Right ventricle myocardium superior (tissue), 1 donor: ENCODE measurements at places on chromosomes 5 and 9. TPM values are rescaled to one million over a fixed set of nuclear protein-coding genes. Genes with fewer than 3 reads are reported as not detected.

Gene ABCA2
- total RNA-seq = 26.7 TPM

Gene ADAMTSL1
- 0.56 TPM for total RNA-seq

- DNase-seq = peak; percentile 89
These were observed at the start of gene PAIP1 for GRCh38 chr5:43556857-43557542. Gene PAIP1, minus strand, starts transcription at chr5:43557077. Its CDS starts 231 bp downstream, at chr5:43556846.

DNA sequence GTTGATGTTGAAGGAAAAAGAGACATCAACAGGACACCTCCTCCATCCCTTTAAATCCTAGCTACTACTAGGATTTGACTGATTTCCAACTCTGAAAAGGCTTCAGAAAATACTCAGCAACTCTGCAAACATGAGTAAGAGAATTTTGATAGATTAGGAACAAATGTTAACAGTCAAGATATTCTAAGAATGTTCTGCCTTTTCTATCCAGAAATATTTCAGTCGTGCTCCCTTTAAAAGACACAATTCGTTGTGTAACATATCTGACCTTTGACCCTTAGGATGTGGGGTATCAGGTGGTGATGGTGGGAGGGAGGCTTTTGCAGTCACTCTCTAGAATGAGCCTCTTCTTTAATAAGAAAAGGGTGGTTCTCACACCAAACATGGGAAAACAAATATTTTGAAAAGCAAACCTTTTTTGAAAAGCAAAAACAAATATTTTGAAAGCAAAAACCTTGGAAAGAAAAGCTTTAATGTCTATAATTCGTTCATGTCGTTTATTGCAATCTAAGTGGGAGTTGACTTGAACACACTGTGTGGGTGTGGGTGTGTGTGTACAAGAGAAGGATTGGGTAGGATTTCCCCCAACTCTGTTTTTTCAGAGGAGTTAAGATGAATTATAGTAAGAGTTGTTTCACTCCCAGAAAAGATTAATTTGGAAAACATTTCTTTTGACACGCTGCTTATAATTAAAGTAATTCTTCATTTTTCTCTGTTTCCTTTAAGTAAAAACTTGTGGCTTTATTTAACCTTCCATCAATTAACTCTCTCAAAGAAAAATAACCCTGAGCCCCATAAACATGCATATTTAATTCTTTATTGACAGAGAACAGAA, 152.8 kb downstream of the TMEM167A start:
- DNase-seq = no peak

- DNase-seq = no peak
These were observed 13.2 kb upstream of the CEL start for GRCh38 chr9:133048595-133048994.

DNA sequence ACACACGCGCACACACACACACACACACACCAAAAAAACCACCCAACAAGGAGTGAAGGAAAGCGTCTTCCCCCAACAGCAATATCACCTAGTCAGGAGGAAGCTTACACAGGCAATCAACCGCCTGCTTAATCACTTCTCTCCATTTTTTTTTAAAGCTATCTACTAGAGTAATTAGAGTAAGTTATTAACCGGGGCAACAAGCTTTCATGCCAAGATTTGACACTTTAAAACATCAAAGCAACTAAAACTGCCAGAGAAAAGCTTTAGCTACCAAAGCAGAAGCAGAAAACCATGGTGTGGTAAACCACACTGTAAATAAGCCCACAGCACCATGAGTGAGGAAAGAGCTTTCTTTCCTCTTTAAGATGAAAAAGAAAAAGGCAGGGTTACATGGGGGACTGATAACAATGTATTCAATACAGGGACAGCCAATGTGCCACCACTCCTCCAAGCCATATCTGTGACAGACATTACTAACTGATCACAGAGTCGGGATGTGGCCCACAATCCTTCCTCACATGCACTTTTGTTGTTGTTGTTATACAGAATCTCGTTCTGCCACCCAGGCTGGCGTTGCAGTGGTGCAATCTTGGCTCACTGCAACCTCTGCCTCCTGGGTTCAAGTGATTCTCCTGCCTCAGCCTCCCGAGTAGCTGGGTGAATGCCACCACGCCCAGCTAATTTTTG, 282.1 kb downstream of the CRB2 start:
- peak; percentile 26 for DNase-seq

DNA sequence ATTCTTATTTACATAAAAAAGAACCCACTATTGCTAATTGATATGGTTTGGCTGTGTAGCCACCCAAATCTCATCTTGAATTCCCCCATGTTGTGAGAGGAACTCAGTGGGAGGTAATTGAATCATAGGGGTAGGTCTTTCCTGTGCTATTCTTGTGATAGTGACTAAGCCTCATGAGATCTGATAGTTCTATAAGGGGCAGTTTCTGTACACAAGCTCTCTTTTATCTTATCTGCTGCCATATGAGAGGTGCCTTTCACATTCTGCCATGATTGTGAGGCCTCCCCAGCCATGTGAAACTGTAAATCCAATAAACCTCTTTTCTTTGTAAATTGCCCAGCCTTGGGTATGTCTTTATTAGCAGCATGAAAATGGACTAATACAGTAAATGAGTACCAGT, 58.2 kb upstream of the PRR16 start:
- no peak for DNase-seq

DNA sequence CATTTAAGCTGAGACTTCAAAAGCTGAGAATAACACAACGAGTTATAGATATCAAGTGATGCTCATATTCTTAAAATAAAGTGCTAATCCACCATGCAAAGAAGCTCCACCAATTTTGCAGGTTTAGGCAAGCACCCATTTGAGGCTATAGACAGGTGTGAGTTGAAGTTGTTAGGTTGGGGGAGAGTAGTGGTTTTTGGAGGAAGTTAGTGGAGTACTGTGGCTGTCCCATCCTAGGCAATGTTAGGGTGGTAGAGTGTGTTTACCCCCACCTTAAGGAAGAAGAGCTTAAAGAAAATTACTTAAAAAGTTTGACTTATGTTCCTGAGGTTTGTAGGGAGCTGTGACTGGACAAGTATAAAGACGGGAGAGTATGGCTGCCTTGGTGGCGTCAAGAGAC, 98.9 kb upstream of the MAN2A1 start:
- DNase-seq = no peak

GRCh38 chr5:160787240-160787639, 64.8 kb downstream of the ATP10B start:
- no peak for DNase-seq

- DNase-seq = no peak
These were observed 72.0 kb downstream of the PIK3R1 start for GRCh38 chr5:68287631-68287975.

DNA sequence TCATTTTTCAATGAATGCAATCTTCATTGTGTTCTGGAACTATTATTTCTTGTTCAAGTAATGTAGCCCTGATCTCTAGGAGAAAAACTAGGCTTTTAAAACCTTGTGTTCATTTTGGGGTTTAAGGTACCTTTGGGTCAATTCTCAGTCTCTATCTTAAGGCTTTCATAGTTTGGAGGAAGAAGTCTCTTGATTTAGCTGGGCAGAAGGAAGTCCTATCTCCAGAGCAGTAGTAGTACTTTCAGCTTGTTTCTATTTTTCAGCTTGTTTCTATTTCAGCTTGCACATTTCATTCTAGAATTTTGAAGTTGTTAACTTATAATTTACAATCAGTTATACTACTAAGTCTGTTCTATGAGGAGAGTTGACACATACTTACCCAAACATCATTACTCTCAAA, 15.2 kb downstream of the CSNK1G3 start:
- DNase-seq = no peak

GRCh38 chr9:23824830-23825591, 1.0 kb downstream of the ELAVL2 start:
- DNase-seq = no peak
